ENCODE measurements at places on chromosomes 16 and 17.

DNA sequence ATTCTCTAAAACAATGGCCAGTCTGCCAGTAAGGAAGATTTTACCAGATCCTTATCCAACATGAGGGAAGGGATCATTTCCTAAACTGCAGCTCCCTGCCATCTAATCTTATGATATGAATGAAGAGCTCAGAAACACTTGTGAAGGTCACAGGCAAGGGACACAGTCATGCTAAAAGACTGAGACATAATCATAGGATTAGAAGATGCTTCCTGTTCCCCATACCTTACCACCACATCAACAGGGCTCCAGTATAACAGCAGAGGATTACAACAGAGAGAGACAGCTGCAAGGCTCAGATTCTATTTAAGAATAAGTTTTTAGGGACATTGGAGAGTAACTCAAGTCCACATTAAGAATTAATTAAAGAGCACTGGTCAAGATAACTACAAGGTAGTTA lies 93.3 kb downstream of the BRIP1 start:
- no peak for DNase-seq

GRCh38 chr16:14321542-14321941 lies 250.4 kb downstream of the MRTFB start:
- DNase-seq, result no peak

GRCh38 chr16:75621170-75621477 lies 2.0 kb downstream of the ADAT1 start:
- no peak for DNase-seq

- DNase-seq, result no peak
Measured at GRCh38 chr16:78902321-78902720, 698.2 kb downstream of the MAF start.

DNA sequence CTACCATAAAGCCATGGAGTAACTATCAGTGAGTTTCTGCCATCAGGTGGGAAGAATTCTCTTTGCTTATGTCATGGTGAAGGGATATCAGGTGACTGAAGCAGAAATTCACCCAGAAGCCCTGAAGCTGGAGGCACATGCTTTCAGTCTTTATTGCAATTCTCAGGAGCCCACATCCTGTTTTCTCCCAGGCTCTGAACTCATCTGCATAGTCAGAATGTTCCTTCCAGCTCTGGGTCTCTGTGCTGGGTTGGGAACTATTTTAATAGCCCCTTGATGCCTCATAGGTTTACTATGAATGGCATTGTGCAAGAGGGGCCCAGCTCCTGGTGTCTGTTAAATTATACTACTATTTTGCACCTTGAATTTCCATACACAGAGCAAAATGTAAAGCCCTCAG lies 198.4 kb upstream of the SOX9 start:
- DNase-seq, result no peak

GRCh38 chr16:82185012-82185411 lies 15.0 kb upstream of the MPHOSPH6 start:
- no peak for DNase-seq

GRCh38 chr16:19872179-19872863 lies 12.3 kb downstream of the GPRC5B start:
- no peak for DNase-seq

DNA sequence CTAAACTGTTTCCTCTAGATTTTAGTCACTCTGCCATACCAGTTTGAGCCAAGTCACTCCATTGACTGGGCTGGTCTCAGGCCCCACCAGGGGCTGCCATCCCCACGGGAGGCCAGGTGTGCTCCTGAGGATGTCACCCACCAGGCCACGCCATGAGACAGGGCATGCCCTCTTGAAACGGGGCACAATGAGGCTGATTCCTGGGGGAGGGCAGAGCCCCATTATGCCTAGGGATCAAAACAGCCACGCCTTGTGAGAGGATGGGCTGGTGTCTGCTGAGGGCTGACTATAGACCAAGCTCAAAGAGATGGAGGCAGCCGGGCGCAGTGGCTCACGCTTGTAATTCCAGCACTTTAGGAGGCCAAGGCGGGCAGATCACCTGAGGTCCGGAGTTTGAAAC lies 21.5 kb downstream of the GINS2 start:
- DNase-seq, result no peak

GRCh38 chr16:20940871-20941635 lies 40.5 kb downstream of the LYRM1 start:
- no peak for DNase-seq

GRCh38 chr17:75387771-75388170 lies 17.7 kb downstream of the GRB2 start:
- no peak for DNase-seq

DNA sequence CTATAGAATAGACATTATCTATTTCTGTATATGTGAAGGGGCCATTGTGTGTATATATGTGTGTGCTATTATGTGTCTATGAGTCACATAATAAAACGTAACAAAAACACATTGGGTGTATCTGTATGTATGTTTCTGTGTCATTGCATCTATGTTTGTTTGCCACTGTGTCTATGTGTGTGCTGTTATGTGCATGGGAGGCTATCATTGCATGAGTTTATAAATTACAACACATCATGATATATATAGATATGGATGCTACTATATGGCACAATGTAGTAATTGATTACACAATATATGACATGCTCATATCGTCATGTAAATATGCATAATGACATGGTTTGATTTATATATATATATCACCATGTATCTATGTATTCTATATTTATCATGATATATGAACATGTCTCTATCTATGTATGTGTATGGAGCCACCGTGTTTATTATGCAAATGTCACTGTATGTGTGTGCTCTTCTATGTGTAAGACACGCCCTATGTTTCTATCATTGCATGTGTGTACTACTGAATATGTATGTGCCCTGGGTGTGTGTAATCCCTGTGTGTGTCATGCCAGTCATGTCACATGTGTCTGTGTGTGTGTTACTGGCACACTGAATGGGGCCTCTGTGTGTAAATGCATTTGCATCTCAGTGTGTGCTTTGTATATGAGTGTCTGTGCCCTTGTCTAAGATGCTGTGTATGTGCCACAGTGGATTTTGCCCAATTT lies 1.4 kb upstream of the TSPOAP1 start:
- DNase-seq, result no peak

DNA sequence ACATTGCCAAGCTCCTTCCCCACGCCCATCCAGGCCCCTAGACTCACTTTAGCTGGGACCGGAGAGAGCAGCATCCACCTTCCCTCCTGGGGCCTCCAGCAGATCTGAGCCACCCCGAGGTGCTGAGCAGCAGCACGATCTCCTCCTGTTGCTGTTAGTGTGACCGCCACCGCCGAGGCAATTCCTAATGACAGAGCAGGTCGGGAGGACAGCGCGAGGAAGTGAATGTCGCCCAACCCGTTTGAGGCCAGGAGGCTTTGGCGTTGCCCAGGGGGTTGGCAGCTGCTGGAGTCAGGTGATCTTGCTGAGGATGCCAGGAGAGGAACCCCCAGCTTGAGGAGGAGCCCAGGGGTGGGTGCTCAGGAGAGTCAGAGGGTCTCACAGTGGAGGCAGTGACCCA lies at the start of gene RNF222:
Gene RNF222, minus strand, starts transcription at position 192 of the 400 bp plus-strand sequence. CDS start 4,366 bp downstream, outside the sequence.
- no peak for DNase-seq

DNA sequence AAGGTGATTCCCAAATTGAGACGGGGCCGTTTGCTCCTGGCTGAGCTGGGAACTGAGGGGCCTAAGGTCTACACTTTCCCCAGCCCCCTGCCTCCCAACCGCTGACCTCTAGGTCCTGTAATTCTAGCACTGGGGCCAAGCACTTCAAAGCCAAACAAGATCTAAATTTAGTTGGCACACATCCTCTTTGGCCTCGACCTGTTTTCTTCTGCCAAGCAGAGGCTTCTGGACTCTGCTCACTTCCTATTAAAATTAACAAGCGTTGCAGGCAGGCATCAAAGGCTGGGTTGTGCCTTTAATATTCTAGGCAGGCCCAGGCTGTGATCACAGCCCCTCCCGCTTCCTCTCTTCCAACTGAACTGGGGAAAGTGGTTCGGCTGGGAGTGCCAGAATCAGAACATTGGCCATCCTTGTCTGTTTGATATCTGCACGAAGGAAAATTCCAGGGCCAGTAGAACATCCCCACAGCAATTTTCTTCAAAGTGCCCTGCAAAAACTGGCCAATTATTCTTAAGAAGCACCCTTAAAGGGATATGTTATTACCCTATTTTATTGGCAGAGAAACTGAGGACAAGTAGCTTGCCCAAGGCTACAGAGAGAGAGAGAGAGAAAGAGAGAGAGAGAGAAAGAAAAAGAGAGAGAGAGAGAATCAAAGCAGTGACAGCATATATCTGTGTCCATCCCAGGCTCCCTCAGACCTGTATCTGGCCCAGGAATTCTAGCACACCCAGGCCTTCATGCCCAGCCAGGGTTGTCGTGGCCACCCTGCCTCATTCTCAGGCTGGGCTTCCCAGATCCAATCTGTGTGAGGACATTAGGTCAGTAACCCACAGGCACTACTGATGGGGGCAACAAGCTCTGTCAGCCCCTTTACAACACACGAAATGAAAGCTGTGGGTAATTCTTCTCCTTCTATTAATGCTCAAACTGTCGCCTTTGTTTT lies 12.8 kb upstream of the MT4 start:
- no peak for DNase-seq

DNA sequence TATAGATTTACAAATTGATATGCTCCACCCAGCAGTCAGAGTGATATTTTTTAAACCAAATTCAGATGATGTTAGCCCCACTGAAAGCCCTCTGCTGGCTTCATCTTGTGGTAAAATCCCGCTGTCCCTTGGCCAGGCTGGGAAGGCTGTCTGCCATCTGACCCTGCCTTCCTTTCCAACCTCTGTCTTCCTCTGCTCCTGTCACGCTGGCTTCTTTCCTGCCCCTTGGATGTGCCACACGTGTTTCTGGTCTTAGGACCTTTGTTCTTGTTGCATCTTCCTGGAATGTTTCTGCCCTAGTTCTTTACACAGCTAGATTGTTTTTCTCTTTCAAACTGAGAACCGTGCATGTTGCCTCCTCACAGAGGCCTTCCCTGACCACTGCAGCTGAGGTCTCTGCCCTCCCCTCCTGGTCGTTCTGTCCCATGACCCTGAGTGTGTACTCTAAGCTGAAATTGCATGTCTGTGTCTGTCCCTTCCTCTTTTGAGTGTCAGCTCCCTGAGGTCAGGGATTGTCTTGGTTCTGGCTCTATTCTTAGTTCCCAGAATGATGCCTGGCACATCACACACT lies 11.4 kb downstream of the NT5M start:
- no peak for DNase-seq

GRCh38 chr16:74841904-74842303 lies 67.3 kb upstream of the FA2H start:
- DNase-seq, result no peak

DNA sequence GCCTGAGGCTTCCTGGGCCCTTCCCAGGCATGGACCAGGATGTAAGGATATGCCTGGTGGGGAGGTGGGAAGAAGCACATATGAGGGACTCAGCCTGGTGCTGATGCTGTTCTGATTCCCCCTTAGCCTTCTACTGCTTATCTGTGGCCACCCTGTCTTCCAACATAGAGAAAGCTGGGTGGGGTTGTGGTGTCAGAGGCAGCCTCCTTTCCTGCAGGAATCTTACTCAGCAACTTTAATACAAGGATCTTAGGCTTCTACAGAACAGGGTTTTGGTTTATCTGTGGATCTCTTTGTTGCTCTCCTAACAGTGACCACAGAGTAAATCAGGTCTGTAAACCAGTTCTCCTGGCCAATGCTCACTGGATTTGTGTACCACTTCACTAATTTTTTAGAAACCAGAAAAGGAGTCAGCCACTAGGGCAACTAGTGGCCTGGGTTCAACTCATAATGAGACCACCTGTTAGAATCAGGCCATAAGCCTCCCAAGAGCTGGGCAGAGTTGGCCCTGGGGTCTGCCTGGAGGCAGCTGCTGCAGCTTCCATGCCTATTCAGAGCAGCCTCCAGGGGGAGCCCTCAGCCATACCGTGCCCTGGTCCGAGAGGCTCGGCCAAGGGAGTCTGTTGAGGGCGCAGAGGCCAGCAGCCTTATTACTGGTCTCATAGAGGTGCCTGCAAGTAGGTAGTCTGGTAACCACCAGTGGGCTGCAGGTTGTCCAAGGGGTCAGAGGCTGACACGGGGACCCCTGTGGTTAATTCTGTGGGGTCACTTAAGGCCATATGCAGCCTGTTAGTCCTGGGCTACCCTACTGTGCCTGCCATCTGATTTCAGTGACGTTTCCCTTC lies 7.1 kb downstream of the HAS3 start:
- no peak for DNase-seq

DNA sequence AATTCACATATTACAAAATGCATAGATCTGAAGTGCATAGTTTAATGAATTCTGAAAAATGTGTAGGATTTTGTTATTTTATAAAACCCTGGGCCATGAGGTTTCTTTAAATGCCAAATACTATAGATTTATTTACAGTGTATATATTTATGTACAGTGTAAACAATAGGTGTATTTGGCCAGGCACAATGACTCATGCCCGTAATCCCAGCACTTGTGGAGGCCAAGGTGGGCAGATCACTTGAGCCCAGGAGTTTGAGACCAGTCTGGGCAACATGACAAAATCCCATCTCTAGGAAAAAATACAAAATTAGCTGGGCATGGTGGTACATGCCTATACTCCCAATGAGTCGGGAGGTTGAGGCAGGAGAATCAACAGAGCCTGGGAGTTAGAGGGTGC lies 249.4 kb downstream of the PRKCA start:
- DNase-seq, result no peak

- DNase-seq, result no peak
Measured at GRCh38 chr16:61926766-61927165, 109.5 kb downstream of the CDH8 start.

DNA sequence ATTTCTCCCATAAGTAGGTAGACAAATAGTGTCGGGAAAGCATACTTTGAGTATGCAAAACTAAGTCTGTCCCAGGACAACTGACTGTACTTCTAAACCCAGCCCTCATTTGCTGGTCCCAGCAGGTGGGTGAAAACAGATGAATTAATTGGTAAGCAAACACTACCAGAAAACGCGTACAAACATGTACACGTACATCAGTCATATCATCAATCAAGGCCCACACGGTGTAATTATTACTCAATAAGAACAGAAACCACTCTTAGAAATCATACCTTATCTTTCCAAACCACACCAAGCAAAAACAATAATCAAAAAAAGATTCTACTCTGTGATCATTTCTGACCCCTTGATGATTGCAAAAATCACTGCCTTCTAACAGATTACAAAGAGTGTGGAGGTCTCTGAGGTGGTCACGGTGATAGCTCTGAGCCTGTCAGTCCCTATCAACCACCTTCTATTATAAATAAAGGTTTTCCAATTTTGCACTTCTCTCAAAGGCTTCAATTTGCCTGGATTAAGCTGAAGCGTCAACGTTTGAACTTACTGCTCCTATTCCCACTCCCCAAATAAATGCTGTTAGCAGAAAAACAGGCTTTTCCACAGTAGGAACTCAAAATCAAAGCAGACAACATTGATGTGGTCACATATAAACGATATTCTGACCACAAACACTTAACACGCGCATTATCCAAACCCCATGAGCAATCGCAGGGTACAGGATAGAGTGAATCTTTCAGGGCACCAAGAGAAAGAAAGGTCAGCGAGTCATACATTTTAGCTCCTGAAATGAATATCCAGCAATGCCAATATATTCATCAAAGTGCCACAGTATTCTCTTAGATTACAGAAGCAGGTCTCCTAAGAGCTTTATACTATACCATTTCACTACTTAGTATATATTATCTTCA lies 211.9 kb downstream of the STX8 start:
- no peak for DNase-seq

GRCh38 chr17:49576917-49577649 lies 1.4 kb downstream of the NXPH3 start:
- no peak for DNase-seq

- no peak for DNase-seq
Measured at GRCh38 chr16:27365142-27366089, 36.6 kb upstream of the IL21R start.

- DNase-seq, result no peak
Measured at GRCh38 chr17:2402544-2402943, 1.7 kb upstream of the MNT start.

GRCh38 chr16:9092978-9093344 lies 1.5 kb downstream of the HAPSTR1 start:
- peak; percentile 10 for DNase-seq
